ENCODE measurements at places on chromosomes 2 and 18.

DNA sequence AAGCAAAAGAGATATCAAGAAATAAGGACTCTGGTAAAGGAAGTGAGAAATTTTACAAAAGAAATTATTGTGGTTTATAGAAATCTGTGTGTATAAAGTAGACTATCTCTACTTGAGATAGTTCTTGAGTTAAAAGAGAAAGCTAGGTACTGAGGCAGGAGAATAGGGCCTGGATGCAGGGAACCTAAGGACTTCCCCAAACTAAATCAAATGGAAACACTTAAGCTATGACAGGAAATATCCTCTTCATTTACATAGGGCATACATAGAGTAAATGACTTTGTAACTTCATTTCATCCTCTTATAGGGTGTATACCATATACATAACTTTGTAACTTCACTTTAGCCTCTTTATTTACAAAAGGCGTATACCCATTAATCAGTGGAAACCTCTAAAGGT lies 219.2 kb upstream of the RGPD4 start:
- DNase-seq, result no peak

DNA sequence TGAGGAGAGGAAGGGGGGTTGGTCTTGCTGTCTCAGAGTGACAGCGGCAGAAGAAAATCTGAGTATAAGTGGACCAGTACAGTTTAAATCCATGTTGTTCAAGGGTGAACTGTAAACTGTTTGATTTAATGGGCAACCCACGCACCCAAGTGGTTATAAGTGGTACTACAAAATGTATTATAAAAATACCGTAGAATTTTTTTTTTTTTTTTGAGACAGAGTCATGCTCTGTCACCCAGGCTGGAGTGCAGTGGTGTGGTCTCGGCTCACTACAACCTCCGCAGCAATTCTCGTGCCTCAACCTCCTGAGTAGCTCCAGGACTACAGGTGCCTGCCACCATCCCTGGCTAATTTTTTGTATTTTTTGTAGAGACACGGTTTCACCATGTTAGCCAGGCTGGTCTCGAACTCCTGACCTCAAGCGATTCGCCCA lies 2.1 kb upstream of the CHCHD5 start:
- peak; percentile 73 for DNase-seq

GRCh38 chr2:38446906-38447561 lies 70.0 kb upstream of the ATL2 start:
- DNase-seq, result no peak

- no peak for DNase-seq
Measured at GRCh38 chr2:122237450-122237849, 482.0 kb downstream of the TSN start.

GRCh38 chr18:78192054-78192453 lies 787.6 kb upstream of the SALL3 start:
- no peak for DNase-seq

DNA sequence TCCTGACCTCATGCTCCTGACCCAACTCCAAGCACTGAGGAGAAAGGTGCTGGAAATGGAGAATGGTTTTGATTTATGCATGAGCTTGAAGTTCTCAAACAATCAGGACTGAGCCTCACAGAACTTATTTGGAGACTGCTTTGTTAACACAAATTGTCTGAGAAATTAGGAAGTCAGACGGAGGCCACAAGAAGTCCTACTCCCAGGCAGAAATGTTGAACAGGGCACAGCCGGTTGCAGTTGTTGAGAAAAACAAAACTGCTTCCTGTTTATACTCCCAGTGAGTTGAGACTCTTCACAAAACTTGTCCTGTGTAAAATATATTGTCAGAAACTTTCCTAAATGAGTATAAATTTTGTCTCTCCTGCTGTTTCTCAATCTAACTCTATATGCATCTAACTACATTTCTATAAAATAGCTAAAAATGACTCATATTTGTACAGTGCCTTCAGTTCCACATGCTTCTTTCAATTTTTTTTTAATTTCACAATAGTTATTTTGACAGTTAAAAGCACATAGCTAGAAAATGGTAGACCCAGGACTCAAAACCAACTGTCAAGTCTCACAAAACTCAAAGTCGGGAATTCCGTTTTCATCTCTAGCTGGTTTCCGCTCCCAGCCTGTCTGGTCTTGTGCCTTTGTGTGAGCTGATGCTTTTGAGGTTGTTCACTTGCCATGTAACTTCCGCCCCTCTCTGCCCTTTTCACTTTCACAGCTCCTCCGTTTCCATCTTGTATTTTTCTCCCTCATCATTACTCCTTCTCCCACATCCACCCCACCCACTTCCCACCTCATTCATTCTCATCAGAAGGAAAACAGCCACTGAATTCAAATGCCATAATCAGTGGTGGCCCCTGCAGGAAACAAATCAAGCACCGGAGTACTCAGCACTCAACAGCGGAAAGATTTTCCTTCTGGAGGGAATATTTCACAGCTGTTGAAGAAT lies 215.0 kb downstream of the SUCLG1 start:
- no peak for DNase-seq

- no peak for DNase-seq
Measured at GRCh38 chr2:210617318-210617717, 60.9 kb downstream of the CPS1 start.

GRCh38 chr18:7116792-7117389 lies 706 bp downstream of the LAMA1 start:
- DNase-seq, result peak; percentile 30

DNA sequence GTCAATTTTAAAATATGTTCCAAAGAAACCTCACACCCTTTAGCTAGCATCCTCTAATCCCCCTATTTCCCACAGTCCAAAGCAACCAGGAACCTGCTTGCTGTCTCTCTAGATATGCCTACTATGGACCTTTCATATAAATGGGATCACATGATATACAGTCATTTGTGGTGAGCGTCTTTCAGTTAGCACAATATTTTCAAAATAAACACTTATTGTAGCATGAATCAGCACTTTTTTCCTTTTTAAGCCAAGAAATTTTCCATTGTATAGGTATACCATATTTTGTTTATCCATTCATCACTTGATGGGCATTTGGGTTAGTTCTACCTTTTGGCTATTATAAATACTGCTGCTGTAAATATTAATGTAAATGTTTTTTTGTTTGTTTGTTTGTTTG lies 223.0 kb upstream of the DOK6 start:
- no peak for DNase-seq

DNA sequence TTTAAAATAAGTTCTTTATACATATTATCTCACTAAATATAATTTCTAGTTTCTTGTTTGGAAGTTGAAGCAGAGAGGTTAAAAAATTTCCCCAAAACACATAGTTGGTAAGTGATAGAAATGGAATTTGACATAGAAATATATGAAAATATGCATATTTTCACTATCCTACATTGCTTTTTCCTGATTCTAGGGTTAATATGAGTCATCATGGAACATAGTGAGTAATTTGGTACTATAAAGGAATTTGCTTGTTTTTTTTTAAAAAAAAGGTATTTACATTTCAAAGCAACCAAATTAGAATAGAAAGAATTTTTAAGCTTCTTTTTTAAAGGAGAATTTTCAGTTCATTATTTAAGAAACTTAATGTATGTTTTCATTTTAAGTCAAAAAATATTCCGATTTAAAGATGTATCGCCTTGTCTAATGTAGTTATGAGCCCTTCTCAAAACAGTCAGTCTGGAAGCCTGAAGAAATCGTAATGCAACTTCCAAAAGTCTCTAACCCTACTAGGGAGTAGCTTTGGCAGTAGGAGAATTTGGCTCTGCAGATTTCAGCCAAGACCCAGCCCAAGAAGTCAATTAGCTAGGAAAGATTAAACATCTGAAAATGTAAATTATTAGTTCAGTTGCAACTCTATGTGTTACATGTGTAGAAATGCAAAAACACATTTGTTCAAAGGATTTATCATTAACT lies 147.3 kb downstream of the RDH14 start:
- peak; percentile 53 for DNase-seq

DNA sequence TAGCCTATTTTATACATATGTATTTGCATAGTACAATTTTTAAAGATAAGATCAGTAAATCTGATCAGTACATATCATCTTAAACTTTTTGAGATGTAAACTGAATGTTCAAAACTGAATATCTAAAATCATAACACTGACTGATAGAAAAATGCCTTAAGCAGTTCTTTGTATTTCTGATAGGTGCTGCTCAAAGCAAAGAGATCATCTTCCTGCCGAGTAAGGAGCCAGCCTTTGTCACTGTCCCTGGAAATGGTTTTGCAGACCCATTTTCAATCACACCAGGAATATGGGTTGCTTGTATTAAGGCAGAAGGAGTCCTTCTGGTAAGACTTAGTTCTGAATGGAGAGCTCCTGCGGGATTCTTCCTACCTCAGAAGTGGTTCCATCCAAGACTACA lies 135.0 kb downstream of the LAMA3 start:
- DNase-seq, result peak; percentile 10

DNA sequence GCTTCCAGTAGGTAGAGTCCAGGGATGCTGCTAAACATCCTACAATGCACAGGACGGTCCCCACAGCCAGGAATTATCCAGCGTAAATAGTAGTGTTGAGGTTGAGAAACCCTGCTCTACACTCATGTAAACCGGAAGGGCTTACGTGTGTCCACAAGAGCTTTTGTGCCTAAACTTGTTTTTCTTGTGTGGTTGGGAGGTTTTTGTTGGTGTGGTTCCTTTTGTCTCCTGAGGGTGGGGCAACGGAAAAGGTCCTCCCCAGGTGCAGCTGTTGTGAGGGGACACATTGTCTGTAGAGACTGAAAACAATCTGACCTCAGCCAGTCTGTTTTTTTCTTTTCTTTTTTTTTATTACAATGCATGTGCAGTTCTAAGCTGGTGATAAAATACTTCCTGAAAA lies 72.7 kb upstream of the MGAT5 start:
- no peak for DNase-seq

GRCh38 chr2:116442418-116442817 lies 1372.1 kb upstream of the DDX18 start:
- DNase-seq, result no peak

Measured in EL (cell line).